Substantia nigra (tissue), 51 donors: ENCODE measurements at places on chromosomes 12 and 14.

DNA sequence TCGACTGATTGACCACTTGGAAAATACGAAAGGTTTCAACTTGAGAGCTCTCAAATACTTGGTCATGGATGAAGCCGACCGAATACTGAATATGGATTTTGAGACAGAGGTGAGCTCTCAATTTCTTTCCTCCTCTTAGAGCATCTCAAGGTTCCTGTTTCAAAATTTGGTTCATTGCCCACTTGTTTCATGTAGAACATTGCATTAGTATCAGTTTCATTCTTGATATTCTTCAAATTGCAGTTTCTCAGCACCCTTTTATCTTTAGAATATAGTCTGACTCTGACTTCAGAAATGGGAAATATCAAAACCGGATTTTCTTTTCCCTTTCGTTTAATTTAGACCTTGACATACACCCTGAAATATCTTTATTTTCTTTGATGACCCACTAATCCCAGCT is 8.8 kb downstream of the DDX47 start:
- no peak for DNase-seq

DNA sequence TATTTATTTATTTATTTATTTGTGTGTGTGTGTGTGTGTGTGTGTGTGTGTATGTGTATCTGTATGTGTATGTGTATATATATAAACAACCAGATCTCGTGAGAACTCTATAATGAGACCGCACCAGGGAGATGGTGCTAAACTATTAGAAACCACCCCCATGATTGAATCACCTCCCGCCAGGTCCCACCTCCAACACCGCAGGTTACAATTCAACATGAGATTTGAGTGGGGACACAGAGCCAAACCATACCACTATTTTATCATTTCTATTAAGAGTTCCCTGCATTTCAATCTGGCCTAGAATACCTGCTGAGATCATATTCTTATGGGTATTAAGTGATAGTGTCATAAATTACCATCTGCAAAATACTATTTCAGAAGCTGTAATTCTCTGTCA is 243.8 kb upstream of the PLEKHG7 start:
- DNase-seq, result no peak

DNA sequence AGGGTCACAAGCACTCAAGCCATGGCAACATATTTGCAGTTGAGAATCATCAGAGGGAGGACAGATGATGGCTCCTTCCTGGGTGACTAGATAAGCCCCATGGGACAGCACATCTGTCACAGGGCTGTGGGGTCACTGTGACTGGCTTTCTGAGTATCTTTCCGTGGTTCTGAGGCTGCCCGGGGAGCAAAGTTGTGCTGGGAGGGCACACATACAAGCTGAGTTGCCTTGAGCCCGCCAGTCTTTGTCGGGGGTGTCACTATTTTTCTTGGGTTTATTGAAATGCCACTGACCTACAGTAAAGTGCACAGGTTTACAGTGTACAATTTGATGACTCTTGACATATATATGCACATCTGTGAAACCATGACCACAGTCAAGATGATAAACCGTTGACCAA is 17.2 kb upstream of the KIF26A start:
- no peak for DNase-seq

DNA sequence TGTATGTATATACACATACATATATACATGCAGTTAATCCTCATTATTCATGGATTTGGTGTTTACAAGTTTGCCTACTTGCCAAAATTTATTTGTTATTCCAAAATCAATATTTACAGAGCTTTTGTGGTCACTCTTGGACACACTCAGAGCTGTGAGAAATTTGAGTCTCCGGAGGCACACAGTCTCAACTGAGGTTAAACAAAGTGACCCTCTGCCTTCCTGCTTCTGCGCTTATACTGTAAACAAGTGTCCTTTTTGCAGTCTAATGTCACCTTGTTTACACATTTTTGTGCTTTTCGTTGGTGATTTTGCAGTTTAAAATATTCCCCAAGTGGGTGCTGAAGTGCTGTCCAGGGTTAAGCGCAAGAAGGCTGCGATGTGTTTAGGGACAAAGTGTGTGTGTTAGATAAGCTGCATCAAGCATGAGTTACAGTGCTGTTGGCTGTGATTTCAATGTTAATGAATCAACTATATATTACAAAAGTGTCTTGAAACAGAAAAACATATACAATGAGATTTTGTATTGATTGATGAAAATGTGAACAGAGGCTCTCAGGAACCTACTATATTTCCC is 13.1 kb upstream of the LTA4H start:
- no peak for DNase-seq

DNA sequence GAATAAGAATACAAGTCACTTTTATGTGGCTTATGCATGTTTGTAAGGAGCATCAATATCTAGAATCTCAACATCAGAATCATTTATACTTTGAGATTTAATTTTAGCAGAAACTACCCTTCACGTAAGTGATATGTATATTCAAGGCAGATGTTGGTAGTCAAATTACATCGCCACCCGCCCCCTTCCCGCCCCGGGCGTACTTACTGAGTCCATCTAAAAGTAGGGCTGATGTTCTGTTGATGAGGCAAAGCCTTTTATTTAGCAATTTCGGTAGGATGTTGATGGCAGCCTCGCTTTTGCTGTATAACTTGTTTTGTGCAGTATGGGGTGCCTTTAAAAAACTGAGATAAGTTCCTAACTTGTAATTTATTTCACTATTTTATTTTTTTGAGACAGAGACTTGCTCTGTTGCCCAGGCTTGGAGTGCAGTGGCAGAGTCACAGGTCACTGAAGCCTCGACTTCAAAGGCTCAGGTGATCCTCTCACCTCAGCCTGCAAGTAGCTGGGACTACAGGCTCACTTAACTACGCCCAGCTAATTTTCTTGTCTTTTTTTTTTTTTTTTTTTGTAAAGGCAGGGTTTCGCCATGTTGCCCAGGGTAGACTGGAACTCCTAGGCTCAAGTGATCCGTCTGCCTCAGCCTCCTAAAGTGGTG is 30.8 kb downstream of the KTN1 start:
- no peak for DNase-seq

DNA sequence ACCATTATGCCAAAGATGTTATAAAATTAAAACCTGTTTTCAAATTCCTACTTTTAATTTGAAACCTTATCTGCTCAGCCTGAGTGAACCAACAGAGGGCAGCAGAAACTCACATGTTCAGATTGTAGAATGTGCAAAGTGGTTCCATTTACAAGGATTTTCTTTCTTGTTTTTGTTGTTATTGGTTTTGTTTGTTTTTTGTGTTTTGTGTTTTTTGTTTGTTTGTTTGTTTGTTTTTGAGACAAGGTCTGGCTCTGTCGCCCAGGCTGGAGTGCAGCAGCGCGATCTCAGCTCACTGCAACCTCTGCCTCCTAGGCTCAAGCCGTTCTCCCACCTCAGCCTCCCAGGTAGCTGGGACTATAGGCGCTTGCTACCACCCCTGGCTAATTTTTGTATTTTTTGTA is 22.8 kb upstream of the GARIN2 start:
- DNase-seq, result peak; percentile 20

GRCh38 chr14:59463787-59464485 is 1.2 kb downstream of the GPR135 start:
- no peak for DNase-seq

DNA sequence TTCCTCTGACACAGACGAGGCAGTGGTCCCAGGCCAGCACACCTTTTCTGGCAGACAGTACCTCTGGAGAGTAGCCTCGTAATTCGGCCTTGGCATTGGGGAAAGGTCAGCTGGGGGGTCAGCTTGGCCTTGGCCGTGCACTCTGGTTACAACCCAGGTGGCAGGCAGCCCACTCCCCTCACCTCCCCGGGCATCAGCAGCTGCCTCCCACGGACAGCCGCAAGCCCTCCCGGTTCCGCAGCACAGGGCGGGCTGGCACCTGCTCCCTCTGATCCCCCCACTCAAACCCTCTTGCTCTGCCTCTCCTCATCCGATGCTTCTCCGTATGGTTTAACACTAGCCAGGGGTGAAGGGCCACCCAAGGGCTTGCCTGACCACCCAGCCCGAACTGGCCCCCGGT is 50.6 kb downstream of the TEAD4 start:
- no peak for DNase-seq

DNA sequence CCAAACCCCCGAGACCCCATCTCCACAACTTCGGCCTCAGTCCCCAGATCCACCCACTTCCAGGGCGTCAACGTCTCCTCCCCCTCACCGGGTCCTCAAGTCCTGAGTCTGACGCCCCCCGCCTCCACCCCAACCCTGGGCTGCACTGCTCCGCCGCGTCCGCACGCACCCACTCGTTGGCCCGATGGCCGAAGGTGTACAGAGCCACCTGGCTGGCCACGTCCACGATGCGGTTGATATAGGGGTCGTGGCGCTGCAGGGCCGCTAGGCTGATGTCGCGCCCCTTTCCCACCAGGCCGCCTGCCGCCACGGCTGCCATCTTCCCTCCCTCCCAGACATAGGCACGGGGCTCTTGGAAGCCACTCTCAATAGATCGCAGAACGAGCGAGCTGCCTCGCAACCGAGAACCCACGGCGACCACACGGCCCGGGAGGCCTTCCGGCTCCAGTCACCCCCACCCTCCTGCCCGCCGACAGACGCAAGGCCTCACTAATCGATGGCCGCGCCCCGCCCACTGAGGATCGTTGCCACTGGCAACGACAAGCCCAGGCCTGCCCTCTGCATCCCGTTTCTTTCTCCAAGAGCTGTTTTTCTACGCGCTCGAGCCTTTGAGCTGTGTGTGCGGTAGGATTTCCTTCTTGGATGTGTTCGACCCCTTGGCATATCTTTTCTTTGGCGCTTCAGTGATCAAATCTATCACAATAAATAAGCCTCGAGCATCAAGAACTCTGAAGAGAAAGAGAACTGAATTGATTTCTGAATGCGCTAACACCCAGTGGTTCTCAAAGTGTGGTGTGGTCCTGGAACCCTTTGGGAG is at the start of gene DCP1B:
TSS of gene DCP1B (minus strand) at position 345 of the 817 bp plus-strand sequence. CDS start at position 319, 26 bp downstream.
- peak; percentile 97 for DNase-seq

DNA sequence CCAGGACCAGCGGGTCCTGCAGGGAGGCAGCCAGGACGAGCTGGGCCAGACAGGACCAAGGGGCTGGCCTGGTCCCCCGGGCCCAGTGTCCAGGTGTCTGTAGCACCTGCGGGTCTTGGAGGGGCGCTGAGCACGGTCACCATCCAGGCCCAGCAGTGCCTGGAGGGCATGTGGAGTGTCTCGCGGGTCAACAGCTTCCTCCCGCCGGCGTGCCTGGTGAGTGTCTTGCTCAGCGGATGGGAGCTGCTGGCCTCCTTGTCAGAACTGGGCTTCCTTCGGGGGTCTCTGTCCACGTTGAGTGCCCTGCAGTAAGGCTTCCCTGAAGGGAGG is 13.8 kb downstream of the KIF26A start:
- no peak for DNase-seq

GRCh38 chr12:82896277-82896676 is 209.6 kb downstream of the TMTC2 start:
- DNase-seq, result no peak

GRCh38 chr12:56021889-56022497 is 1.1 kb downstream of the IKZF4 start:
- no peak for DNase-seq

GRCh38 chr14:68854421-68854820 is 61.6 kb upstream of the ZFP36L1 start:
- DNase-seq, result no peak

GRCh38 chr12:77494296-77494695 is 336.4 kb upstream of the NAV3 start:
- no peak for DNase-seq

DNA sequence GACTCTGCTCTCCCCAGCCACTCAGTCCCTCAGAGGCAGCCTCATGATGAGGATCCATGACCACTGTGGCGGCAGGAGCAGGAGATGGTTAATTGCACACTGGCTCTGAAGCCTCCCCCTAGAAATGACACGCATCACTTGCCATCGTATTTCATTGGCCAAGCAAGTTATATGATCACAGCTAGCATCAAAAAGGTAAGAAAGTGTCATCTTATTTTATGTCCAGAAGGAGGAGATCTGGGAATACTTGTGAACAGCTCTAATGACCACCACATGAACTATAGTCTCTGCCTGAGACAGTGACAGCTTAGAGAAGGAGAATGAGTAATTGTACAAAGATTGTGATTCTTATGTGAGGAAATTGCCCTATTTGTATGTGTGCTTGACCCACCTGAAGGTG is 363.4 kb downstream of the NUAK1 start:
- no peak for DNase-seq

DNA sequence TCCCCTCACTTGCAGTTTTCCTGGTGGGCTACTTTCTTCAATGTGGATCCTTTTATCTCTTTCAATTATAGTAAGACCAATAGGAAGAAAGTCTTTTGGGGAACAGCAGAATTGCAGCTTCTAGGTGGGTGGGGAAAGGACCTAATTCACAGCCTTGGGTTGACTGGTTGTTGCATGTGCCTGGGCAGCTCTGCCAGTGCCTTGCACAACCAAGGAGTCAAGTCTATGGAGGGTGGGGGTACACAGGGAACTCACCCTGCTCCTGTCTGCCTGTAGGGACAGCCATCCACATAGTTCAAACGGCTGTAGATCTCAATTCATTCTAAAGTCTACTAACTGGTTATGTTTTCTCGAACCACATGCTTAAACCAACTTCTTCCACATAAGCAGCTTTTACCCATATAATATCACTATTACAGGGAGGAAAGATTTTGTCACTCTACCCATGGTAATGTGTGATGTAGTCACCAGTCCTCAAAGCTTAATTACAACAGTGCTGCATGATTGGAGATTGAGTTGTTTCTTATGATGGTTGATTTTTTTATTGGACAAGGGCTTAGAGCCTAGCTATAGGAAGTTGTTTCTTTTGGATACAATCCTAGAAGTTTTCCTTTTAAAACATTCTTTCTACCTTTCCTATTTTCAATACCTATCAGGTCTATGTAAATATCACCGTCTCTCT is 117.7 kb upstream of the FRMD6 start:
- no peak for DNase-seq

GRCh38 chr14:37587881-37588666 is 7.0 kb downstream of the FOXA1 start:
- no peak for DNase-seq

DNA sequence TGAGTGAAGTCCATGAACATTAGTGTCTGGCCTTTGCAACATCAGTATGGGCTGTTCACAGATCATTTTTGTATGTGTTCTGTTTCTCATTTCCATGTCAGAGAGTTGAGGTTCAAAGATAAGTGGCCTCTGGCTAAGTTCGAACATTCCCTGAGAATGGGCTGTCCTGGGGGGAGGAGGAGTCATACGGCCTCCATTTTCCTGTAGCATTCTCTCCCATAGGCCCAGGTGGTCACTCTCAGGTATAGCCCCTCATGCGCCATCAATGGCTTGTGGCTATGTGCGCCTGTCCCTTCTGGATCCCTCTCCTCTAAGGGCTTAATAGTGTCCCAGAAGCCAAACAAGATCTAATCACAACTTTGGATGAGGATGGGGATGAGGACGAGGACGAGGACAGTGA is 165.0 kb downstream of the PAX9 start:
- DNase-seq, result no peak

- DNase-seq, result no peak
Observed at GRCh38 chr12:71846322-71846940, 6.9 kb downstream of the TBC1D15 start.

- no peak for DNase-seq
Observed at GRCh38 chr12:52216100-52216499, 16.9 kb upstream of the KRT7 start.

DNA sequence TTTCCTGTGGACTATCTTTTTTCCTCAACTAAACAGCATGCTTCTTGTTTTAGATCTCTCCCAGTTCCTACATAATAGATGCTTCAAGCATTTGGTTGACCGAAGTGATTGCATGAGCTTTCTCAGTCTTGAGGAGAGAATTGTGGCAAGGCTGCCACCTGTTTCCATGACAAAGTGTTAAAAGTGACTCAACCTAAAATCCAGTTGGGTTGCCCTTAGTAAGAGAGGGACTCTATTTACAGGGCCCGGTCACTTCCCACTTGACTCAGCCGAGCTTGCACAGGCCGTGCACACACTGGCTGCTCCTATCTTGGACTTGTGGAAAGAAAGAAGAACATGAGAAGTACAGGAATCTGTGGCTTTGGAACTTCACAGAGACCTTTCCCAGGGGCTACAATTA is 2.1 kb upstream of the B4GALNT3 start:
- DNase-seq, result no peak
